ENCODE measurements at places on chromosomes 3 and 15.

DNA sequence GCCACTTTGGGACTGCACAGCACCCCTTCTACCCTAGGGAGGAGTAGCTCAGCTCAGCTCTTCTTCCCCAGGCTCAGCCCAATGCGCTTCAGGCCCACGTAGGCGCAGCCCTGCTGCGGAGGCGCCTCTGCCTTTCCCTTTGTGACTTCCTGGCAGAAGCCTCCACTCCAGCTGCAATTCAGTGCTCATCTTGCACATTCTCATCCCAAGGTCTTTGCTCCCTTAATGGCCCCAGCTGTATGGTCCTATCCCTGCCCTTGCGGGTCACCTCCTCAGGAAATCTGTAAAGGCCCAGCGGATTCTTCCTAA, 109.0 kb downstream of the VGLL4 start:
- DNase-seq: no peak

DNA sequence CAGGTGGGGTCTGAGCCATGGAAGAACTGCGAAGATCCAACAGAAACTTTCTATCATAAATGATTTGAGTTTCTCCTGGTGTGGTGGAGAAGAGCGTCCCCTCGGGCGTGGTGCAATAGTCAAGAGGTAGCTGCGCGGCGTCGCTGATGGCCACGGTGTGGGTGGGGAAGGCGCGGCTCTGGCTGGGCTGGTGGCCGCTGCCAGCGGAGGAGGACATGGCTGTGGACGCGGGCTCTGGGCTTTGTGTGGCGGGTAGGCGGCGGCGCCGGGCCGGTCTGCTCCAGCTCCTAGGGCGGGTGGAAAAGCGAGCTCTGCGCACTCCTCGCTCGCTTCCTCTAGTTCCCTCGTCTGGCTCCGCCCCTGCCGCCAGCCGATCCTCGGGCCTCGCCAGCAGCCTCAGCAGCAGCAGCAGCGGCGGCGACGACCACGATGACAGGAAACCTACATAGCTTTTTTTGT, 5.9 kb downstream of the STARD9 start:
- DNase-seq: peak; percentile 60

- no peak for DNase-seq
Observed at GRCh38 chr3:150384296-150385212, 23.5 kb upstream of the TSC22D2 start.

GRCh38 chr3:138497851-138498250, 63.4 kb downstream of the ESYT3 start:
- no peak for DNase-seq

DNA sequence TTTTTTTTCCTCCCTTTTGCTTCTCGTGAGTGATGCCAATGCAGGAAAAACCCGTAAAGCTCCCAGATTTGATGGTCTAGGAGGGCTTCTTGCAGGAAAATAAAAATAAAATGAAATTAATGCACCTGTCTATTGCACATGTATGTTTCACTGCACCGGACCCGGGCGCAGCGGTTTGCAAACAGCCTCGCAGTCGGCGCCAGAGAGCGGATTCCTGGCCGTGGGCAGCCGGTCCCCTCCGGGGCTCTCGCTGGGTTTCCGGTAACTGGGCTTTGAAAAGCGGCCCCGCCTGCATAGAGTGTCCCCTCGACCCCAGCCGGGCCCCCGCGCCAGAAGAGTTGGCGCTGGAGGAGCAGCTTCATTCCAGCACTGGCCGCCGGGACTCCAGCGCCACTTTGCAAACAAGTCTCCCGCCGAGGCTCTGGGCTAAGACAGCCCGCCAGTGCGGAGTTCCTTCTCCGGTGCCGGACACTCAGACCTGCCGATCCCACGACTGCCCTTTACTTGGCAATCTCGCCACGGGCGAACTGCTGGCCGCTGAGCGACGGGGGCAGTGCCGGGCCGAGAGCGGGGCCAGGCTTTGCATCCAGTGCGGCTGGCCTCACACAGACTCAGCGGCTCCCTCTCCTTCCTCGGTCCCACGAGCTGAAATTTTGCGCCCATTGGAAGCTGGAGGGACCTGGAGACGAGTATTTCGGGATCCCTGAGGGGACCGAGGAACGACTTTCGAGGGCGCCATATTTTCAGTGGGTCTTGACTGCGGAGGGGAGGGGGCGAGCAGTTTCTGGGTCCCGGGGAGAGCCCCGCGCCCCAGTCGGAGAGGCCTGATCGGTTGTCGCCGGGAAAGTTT, 225.9 kb upstream of the C2CD4B start:
- DNase-seq: no peak

DNA sequence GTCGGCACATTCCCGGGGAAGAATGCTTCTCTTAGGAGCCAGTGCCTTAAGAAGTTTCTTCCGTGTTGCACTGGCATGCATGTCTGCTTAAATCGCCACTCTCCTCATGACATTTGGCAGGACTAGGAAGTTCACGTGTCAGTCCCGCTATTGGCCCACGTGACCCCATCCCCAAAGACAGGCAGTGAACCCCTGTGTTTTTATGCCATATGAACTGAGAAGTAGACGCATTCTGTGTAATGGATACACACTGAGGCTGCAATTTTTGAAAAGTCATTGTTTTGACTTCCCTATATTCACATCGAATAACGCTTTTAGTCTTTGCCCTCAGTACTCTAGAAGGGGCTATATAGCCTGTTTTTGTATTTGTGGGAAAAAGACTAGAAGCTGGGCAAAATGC, 125.6 kb upstream of the TBL1XR1 start:
- no peak for DNase-seq

All from NCI-H460 (cell line).